ENCODE measurements at places on chromosomes 4 and X.

DNA sequence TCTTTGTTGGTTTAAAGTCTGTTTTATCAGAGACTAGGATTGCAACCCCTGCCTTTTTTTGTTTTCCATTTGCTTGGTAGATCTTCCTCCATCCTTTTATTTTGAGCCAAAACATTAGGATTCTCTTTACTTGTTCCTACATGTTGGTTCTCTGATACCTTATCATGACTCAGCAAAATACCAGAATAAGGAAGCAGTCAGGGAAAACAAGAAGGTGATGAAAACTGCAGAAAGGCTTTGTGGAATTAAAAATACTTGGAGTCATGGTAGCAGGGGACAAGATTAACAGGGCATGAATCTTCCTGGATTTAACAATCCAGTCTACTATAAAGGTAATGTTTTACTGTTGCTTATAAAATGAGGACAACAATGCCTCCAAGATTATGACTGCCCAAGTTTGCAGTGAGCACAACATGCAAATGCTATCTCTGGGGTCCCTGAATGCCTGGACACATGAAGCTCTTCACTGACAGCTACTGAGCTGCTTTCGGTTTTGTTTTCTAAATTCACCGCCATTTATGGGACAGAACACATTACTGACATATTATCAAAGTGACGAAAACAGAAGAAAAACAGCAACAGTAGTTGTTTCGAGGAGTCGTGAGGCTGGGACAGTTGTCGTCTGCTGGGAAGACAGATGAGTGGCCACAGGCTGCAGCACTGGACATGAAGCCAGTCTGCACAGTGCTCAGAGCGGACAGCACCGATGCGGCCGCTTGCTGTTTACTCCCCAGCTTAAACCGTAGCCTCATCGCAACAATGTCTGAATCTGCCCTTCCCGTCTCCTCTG, 174.5 kb upstream of the DKK2 start:
- peak; percentile 12 for DNase-seq

DNA sequence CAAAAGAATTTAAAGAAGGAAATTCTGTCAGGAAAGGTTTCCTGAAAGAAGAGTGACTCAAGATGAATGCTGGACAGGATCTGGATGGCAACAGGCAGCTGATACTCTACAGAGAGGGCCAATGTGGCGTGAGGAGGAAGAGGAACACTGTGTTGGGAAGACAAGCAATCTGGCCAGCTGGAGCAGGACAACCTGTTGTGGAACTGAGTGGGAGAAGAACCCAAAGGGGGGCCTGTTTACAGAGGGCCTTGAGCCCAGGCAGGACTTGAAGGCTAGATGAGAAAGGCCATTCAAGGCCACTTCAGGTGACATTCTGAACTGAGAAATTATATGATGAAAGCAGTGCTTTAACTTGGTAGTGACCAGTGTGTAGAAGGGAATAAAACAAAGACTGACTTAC, 8.5 kb downstream of the OTUD4 start:
- no peak for DNase-seq

- peak; percentile 48 for DNase-seq
Observed at GRCh38 chr4:138576684-138577083, 334.5 kb upstream of the SLC7A11 start.

- DNase-seq, result no peak
Observed at GRCh38 chr4:144955104-144955503, 142.9 kb downstream of the ANAPC10 start.

DNA sequence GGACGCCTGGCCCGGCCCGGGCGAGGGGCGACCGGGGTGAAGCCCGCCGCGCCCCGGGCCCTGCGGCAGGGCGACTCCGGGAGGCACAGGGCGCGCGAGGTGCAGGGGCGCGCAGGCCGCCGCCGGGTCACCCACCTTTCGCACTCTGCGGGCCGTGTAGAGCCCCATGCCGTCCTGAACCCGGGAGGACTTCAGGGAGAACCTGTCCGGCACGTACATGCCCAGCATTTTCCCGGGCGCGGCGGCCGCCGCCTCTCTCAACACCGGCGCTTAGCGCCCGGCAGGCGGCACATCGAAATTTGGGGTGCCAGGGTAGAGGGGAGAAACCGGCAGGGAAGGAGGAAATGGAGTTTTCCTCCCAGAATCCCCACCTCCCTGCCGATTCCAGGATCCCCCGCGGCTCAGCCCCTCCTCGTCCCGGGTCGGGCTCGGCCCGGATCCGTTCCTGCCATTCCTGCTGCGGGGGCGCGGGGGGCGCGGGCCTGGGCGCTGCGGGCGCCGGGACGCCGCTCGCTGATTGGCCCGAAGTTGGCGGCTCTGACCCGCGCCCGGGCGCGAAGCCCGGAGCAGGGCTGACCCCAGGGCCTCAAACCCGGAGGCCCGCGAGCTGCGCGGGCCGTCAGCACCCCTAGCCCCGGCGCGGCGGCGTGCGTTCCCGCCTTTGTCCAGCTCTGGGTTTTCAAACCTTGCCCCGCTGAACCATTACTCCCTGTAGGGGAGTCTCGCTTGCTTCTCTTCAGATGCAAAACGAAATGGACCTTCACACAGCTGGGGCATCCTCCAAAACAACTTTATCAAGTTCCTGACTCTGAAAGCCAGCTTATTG, at the start of gene PRDM5:
PRDM5 (minus strand) TSS at position 346 of the 826 bp plus-strand sequence; CDS start at position 228, 118 bp downstream.
- DNase-seq, result peak; percentile 64

GRCh38 chrX:2664502-2664901, 26.6 kb upstream of the CD99 start:
- peak; percentile 96 for DNase-seq

Data from fibroblast of mammary gland (primary cell).